ENCODE measurements at places on chromosomes 3 and 15.

DNA sequence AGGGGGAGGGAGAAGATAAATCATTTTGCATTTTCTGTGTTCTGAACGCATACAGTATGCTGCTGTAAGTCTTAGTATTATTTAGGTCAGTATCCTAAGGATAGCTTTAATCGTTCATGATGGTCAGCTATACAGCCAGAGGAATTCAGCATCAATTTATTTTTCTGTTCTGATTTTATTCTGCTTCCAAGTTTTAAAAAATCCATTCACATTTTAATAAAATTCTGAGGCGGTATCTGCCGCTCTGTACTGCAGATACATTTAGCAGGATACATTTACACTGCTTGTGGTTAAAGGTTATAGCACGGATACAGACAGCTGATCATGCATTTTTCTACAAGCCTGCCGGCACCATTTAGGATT lies 17.8 kb downstream of the ZBTB38 start:
- DNase-seq, result no peak

- no peak for DNase-seq
These were observed 37.1 kb downstream of the SLCO3A1 start for GRCh38 chr15:91890614-91891013.

GRCh38 chr3:60147249-60147950 lies 1097.6 kb upstream of the CFAP20DC start:
- no peak for DNase-seq

DNA sequence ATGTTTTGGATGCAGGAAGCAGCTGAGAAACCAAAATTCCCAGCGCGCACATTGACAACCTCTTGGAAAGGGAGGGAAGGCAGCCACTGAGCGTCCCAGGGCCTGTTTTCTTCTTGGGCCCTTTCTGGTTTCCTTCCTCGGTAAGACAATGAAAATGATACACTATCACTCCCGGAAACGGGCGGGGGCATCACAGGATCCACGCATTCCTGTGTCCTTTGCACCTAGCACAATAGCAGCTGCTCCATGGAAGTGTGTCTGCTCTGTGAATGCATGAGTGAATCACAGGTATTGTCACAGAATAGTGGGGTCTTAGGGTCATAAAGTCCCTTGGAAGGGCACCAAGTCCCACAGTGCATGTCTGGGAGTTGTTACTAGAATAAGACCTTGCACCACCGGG lies 6.3 kb upstream of the ITPKA start:
- no peak for DNase-seq

DNA sequence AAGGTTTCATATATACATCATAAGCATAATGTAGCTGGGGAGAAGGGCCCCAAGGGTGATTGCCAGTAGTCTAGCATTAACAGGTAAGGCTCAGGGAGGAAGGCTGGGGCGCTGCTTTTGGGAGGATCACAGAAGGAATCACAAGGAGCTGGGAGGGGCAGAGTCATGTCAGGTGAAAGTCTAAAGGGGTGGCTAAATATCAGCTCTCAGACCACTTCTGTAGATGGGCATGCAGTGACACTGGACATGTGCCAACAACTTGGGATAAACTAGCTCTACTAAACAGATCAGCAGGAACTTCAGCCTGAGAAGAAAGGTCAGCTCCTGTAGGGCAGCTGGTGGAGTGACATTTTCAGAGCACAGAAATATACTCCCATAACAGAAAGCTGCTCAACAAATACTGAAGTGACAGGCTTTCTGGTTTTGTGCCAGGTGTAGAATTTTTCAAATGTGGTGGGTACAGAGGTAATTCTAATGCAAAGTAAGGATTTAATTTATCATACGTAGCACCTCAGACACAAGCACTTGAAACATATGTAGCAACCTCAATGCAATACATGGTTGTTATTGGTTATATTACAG lies 79.4 kb downstream of the PEX5L start:
- DNase-seq, result no peak

DNA sequence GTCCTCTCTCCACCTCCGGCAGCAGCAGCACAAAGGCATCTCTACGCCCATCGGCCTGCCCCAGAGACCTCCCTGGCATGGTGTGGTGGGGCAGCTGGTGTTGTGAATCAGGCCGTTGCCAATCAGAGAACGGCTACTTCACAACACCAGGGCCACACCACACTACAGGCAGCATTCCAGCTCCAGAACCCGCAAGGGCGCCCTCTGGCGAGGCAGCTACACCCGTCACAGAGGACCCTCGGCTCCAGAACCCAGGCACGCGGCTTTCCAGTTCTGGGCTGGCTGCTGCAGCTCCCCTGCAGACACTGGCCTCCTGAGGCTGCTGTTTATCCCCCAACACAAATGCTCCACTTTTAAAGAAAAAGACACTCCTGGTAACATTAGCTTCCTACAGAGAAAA lies 127.5 kb upstream of the TOPAZ1 start:
- DNase-seq, result no peak

DNA sequence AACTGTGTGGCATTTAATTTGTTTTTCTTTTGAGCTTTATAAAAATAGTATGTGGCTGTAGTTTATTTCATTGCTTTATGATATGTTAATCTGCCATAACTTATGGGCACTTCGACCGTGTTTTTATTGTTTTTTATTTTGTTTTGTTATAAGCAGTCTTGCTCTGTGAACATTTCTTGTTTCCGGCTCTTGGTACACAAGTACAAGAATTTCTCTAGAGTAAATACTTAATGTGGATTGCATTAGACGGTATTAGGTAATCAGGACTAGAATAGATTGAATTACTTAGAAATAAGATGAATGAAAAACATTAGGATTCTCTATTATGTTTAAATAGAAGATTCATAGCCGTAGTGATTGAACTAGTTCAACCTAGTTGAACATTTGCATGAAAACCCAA lies 2.1 kb downstream of the ZFAND6 start:
- no peak for DNase-seq

GRCh38 chr3:177174607-177175170 lies 22.6 kb downstream of the TBL1XR1 start:
- no peak for DNase-seq

All from kidney epithelial cell (primary cell).